Pulmonary artery endothelial cell (primary cell): ENCODE measurements at places on chromosomes 3 and 15. TPM values are rescaled to one million over a fixed set of nuclear protein-coding genes. Genes with fewer than 3 reads are reported as not detected.

GRCh38 chr15:25486051-25486450, 47.2 kb upstream of the UBE3A start:
- DNase-seq, result no peak

GRCh38 chr3:153293265-153293664, 131.2 kb downstream of the RAP2B start:
- no peak for DNase-seq

The ZBBX gene
- 0.04 and 0.07 TPM in 2 replicates for total RNA-seq

GRCh38 chr3:31966978-31967591, 14.0 kb downstream of the OSBPL10 start:
- no peak for DNase-seq
